CD4-positive, alpha-beta T cell treated with Interleukin-4 for 4 hours (primary cell): ENCODE measurements at places on chromosomes 4 and X.

DNA sequence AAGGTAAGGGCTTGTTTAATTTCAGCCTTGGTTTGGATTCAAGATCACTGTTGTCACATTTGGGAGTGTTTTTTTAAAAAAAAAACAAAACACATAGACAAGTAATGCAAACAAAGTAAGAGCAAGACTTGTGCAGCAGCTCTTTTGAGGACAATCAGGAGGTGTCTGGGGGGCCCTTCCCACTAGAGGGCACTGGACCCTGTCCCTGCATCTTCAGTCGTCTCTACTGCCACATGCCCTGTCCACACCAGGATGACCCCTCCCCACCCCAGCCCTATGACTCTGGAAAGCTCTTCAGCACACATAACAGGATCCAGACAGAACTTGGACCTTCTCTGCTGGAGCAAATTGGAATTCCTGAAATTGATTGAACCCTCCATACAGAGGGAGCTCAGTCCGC is 71.0 kb downstream of the USP46 start:
- no peak for DNase-seq

DNA sequence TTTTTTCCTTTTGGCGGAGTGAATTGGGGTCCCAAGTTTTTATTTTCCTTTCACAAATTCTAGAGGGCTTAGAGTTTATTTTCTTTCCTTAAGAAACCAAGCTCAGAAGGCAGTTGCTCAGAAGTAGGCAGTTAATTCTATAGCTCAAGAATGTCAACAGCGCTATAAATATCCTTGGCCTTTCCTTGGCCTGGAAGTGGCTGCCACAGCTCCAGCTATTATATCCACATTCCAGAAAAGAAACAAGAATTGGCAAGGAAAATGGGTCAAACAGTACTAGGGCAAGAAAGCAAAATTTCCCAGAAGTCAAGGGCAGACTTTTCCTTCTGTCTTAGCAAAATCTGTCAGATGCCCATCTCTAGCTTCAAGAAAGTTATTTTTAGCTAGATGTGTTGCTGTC is 31.0 kb downstream of the SLC10A6 start:
- DNase-seq = no peak

DNA sequence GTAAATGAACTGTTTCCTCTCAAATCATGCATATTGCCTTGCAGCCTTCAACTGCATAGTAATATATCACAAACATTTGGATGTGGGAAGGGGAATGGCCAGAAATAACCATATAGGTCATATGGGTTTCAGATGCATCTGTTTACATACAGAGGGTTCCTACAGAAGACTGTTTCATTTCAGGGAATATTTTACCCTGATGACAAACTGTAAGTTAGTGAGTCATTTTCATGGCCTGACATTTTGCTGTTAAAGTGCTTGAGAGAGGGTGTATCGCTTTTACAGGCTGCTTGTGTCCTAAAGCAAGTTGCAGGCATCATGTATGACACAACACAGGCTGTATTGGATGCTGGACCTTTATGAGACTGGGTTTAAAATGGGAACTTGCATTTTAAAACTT is 25.5 kb upstream of the AMOT start:
- no peak for DNase-seq

- no peak for DNase-seq
Observed at GRCh38 chr4:124640022-124640730, 72.4 kb downstream of the ANKRD50 start.

DNA sequence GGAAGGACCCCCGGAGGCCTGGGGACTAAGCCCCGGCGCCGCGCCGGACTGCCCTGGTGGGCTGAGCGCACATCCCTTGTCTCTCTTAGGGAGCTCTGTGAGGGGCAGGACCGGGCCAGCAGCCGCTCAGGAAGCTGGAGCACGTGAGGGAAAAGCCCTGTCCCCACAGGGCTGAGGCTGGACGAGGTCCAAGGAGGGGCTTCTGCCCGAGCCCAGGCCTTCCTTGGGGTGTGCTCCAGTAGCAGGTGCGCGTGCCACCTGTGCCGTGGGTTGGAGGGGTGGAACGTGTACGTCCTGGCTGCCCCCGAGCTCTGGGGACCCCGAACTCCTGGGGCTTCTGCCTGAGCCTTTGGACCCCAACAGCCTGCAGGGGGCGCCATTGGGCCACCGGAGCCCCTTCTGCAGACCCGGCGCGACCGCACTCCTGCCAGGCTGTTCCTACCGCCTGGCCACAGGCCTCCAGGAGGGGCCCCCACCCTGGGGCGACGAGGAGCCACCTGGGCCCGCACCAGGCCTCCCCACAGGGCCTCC is 27.2 kb downstream of the TACC3 start:
- peak; percentile 52 for DNase-seq

DNA sequence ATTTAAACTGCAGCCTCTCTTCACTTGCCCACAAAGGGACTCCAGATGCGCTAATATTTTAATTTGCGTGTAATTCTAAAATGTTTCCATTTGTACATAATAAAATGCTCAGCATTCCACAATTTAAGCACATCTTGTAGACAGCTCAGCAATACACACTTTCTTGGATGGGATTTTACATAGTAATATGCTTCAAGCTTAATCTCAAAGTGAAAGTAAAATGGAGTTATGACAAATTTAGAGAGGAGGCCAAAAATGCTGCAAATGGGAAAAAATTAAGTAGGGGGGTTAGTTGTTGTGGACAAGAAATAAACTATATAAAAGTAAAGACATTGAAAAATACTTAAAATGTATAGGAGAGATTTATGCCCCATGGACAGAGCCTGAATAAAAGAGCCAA is 149.1 kb downstream of the FBXO8 start:
- DNase-seq = no peak

DNA sequence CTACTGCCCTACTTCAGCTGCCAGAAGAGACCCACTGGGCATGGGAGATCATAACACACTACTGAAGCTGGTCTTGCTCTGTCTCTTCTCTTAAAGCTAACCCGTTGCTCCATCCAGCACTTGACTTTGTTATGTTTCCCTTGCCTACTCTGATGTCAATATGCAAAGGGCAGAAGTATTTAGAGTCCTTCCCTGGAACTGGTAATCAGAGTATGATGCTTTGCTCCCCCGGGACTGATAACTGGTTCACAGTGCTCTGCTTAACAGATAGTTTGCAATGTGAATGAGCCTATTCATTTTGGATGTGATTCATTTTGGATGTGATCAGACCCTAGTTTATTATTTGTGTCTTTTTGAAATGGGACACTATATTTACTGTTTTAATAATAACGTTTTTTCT is 12.3 kb upstream of the UCP1 start:
- no peak for DNase-seq

- DNase-seq = no peak
Observed at GRCh38 chr4:35697210-35697736, 547.0 kb downstream of the ARAP2 start.
